IPS DF 19.7 (cell line): ENCODE measurements at places on chromosomes 2 and 18.

GRCh38 chr2:224769489-224769888 is 53.3 kb upstream of the CCDC195 start:
- DNase-seq = no peak

- DNase-seq = no peak
Observed at GRCh38 chr2:46601328-46601963, 122.1 kb downstream of the TMEM247 start.

DNA sequence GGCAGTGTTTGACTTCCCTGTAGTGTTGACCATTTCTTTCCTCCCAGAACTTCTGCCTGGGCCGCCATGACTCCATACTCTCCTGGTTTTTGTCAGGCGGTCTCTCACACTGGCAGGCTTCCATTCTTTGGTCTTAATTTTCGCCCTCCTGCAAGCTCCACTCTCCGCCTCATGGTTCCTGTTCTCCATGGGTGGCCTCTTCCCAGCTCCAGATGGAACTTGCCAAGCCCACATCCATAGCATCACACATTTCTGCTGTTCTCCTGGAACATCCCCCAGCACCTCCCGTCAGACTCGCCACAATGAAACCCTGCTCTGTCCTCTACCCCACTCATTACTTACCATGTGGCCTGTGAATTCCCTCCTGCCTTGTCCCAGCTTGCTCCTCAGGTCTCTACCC is 896 bp upstream of the AFF3 start:
- DNase-seq = no peak

DNA sequence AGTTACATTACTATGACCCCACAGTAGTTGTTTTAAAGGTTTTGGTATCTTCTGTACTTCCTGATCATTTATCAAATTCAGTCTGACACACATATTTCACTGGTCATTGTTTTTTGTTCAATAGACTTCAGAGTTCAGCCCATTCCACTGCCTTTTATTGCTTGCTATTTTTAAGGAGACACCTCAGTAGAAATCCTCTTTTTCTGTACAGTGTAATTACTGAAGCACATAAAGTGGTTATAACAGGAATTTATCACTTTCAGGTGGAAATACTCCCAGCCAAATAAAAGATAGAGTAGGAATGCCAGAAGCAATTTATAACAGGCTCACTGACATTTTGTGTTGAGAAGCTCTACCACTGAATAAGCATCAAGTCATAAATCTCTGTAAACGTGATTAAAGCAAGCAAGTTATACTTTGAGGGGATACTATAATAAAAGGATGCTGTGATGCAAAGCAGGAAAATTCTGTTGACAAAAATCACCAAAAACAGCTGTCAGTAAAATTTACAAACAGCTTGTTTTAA is 6.6 kb upstream of the BARD1 start:
- DNase-seq = no peak

- DNase-seq = no peak
Observed at GRCh38 chr18:63443829-63444228, 21.6 kb upstream of the VPS4B start.

GRCh38 chr2:234929002-234929401 is 22.8 kb upstream of the SH3BP4 start:
- DNase-seq = no peak

DNA sequence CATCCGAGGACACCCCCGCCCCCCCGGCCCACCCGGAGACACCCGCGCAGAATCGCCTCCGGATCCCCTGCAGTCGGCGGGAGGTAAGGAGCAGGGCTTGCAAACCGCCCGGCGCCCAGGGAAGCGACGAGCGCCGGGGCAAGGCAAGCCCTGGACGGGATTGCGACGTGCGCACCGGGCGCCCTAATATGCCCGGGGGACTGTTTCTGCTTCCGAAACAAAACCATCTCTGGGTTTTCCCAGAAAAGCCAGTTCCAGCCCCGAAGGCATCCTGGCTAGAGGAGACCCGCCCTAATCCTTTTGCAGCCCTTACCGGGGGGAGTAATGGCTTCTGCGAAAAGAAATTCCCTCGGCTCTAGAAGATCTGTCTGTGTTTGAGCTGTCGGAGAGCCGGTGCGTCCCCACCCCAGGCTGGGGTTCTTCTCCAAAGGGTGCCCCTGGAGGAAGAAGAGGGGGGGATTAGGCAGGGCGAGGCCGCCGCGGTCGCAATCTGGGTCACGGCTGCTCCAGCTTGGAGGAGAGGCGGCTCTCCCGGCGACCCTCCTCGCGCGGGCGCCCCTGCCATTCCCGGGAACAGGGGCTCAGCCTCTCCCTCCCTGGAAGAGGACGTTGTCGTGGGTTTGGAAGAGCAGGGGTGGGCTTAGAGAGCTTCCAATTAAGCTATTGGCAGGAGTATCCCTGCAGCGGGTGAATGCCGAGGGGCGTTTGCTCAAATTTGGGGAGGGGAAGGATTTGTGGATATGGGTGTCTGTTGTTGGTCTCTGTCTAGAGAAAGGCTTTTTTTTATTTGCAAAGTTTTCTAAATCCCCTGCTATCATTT is 521 bp downstream of the MYCN start:
- no peak for DNase-seq

DNA sequence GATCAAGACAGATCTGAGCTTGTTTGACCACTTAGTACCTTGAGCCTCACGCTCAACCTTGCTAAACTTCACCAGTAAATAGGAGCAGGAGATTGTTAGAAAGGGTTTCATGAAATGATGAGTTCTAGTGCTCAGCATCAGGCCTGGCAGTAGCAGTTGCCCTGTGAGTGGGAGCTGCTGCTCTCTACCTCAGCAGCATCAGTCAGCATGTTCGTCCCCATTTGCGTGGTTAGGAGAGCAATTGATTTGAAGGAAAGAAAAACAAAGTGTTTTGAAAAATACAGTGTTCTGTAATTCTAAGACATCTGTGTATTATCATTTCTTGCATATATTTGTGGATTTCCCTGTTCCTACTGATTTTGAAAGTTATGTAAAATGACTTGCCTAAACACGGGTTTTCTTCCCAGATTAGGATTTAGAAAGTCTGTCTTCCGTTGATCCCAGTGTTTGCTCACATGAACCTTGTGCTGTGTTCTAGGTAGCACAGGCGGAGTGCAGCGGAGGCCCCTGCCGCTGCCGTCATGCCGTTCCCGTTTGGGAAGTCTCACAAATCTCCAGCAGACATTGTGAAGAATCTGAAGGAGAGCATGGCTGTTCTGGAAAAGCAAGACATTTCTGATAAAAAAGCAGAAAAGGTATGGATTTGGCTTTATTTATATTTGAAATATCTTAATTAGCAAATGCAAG is 47.0 kb downstream of the CAB39 start:
- no peak for DNase-seq

- no peak for DNase-seq
Observed at GRCh38 chr18:62335494-62335893, 10.4 kb downstream of the TNFRSF11A start.

DNA sequence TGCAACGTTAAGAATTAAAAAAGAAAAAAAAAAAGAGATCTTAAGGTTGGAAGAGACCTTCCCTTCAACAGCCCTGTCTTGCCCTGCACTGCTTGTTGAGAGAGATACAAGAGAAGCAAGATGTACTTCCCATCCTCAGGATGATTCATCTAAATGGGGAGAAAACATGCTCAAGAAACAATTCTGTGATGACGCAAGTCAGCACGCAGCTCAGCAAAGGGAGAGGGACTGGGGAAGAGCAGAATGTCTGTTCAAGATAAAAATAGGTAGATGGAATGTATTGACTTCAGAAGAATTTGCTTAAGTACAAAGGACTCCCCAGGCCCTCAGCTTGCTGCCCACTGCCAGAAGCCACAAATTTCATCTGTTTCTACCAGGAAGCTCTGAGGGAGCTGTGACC is 198.2 kb upstream of the SPRED2 start:
- no peak for DNase-seq
